ENCODE measurements at places on chromosomes 6 and 20. TPM values are rescaled to one million over a fixed set of nuclear protein-coding genes. Genes with fewer than 3 reads are reported as not detected.

The IL17F gene
- total RNA-seq, result not detected

The BMP7 gene
- 11.2 TPM for total RNA-seq

GRCh38 chr6:99490608-99491007 lies 24.6 kb downstream of the USP45 start:
- no peaks in the 10 kb centered on the region for H3K4me1 ChIP-seq
- H3K27me3 ChIP-seq, result no peaks in the 10 kb centered on the region
- H3K36me3 ChIP-seq, result no peaks in the 10 kb centered on the region
- H3K27ac ChIP-seq, result no peak overlapping the region
- no peak overlapping the region for H3K4me3 ChIP-seq

- H3K4me3 ChIP-seq, result no peak overlapping the region
- no peak for DNase-seq
- no peaks in the 10 kb centered on the region for H3K36me3 ChIP-seq
- H3K4me1 ChIP-seq, result no peaks in the 10 kb centered on the region
- H3K27me3 ChIP-seq, result no peaks in the 10 kb centered on the region
- H3K27ac ChIP-seq, result no peak overlapping the region
These were observed 52.0 kb upstream of the BMP2 start for GRCh38 chr20:6715401-6715941.

- H3K27ac ChIP-seq, result no peak overlapping the region
- peak; percentile 72 for DNase-seq
These were observed 41.3 kb downstream of the HLA-DPB1 start for GRCh38 chr6:33116841-33117711.

DNA sequence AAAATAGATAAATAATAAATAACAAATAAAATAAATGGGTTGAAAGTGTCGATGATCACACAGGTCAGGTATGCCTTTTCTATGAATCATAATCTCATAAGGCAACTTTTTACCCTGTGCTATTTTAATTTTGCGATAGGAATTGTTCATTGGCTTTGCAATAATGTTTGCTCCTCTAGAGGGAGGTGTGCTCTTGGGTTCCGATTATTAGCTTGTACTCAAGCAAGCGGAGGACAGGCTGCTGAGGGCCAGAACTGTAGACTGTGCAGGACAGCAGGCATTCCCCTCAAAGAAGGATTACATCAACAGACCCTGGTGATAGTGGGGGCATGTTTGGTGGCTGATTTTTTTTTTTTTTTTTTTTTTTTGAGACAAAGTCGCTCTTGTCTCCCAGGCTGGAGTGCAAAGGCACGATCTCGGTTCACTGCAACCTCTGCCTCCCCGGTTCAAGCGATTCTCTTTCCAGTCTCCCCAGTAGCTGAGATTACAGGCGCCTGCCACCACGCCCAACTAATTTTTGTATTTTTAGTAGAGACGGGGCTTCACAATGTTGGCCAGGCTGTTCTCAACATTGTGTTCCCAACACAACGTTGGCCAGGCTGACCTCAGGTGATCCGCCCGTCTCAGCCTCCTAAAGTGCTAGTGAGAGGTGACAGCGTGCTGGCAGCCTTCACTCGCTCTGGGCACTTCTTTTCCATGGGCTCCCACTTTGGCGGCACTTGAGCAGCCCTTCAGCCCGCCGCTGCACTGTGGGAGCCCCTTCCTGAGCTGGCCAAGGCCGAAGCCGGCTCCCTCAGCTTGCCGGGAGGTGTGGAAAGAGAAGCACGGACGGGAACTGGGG lies 35.6 kb downstream of the RIOK1 start:
- H3K4me3 ChIP-seq, result no peak overlapping the region
- H3K27me3 ChIP-seq, result no peaks in the 10 kb centered on the region
- no peaks in the 10 kb centered on the region for H3K4me1 ChIP-seq
- H3K27ac ChIP-seq, result no peak overlapping the region

The MEI4 gene
- 1.0 TPM for total RNA-seq

DNA sequence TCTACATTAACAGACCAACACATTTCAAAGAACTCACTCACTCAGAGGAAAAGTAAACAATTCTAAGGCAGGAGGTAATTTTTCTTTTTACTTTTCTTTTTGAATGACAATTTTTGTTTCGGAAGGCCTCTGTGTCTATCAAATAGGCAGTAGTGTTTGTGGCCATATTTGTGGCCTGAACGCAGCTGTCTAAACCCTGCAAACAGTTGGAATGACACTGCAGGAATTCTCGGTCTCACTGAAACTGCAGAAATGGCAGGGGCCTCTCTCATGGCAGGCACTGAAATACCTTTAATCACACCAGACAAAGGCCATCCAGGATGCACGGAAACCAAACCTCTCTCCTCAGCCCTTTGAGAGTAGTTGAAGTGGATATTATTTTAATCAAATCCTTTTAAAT lies 30.4 kb downstream of the FYN start:
- H3K36me3 ChIP-seq, result no peaks in the 10 kb centered on the region
- no peak overlapping the region for H3K4me3 ChIP-seq
- peak overlapping the region; percentile 69 for H3K27ac ChIP-seq
- peaks cover 70% of the 10 kb centered on the region for H3K4me1 ChIP-seq

GRCh38 chr6:148915810-148916209 lies 169.0 kb downstream of the UST start:
- H3K27me3 ChIP-seq, result no peaks in the 10 kb centered on the region
- H3K27ac ChIP-seq, result peak overlapping the region; percentile 80
- H3K4me1 ChIP-seq, result peaks cover 42% of the 10 kb centered on the region
- H3K4me3 ChIP-seq, result no peak overlapping the region

GRCh38 chr6:21438986-21439352 lies 154.6 kb upstream of the SOX4 start:
- H3K27me3 ChIP-seq, result no peaks in the 10 kb centered on the region
- no peaks in the 10 kb centered on the region for H3K36me3 ChIP-seq
- DNase-seq, result no peak
- no peaks in the 10 kb centered on the region for H3K4me1 ChIP-seq

DNA sequence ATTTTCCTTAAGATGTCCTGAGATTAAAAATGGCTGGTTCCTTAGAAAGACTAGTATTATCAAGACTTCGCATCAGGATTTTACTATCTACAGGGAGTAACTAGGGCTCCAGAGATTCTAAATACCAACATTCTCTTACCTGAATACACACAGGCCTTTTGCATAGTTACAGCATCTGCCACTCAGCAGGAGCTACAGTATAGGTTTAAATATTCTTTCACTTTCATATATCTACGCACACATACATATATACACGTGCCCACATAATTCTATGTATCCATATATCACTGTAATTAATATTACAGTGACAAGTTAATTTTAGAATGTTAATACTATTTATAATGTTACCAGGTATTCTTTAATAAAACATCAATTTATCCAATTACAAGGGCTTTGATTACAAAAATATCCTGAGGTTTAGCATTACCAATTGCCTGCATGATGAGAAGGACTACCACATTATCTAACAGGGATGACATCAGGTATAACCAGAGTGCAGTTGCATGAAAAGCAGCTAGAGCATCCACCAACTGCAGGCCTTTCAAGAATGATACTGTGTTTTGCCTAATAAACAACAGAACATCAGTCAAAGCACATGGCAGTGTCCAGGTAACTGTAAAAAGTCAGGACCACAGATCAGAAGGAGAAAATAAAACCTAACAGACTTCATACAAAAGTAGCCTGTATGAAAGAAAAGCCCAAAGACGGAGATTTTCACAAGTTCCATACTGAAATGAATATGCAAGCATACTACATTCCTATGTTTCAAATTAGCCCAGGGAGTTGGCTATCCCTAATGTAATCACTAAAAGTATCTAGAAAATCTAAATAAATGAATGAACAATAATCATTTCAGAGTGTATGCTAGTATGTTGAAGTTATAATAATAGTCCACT lies 268.7 kb downstream of the PTPRK start:
- no peak overlapping the region for H3K27ac ChIP-seq
- no peaks in the 10 kb centered on the region for H3K27me3 ChIP-seq
- no peaks in the 10 kb centered on the region for H3K36me3 ChIP-seq
- H3K4me1 ChIP-seq, result peaks cover 7% of the 10 kb centered on the region
- DNase-seq, result no peak
- no peak overlapping the region for H3K4me3 ChIP-seq

The LKAAEAR1 gene
- not detected for total RNA-seq

Data from neural progenitor cell (in vitro differentiated cells).